T-helper 9 cell (primary cell): ENCODE measurements at places on chromosomes 3 and 15.

GRCh38 chr3:181631901-181632300 lies 79.8 kb upstream of the SOX2 start:
- no peak for DNase-seq

- DNase-seq, result no peak
These were observed 333.7 kb downstream of the CTNNB1 start for GRCh38 chr3:41532976-41533375.

- no peak for DNase-seq
These were observed 215.9 kb upstream of the PEX5L start for GRCh38 chr3:180252683-180253082.

DNA sequence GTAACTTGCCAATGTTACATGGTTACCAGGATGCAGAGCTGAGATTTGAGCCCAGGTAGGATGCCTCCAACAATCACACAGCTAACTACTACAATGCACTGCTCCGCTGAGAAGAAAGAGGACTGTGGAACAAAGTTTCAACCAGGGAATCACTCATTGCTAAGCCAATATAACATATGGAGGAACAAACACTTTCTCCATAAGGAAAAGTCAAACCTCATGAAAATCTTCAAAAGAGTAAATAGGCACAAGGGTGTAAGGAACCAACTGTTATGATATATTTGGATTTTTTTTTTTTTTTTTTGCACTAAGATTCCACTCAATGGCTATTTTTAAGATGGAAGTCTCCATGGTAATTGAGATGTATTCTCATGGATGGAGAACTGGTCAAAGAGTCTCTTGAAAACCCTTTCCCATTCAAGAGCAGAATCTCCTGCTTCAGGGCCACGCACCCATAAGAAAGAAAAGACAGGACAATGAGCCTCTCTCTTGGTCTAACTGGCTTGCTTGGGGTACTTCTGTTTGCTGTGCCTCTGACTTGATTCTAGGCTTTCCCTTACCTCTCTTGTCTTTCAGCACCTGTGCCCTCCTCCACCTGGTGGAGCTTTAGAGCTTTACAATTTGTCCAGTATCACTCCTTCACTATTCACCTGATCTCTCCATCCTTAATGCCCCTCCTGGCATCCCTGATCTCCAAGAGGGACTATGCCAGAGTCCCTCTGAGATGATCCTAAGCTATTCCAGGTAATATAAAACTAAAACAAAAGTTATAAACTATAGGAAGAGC lies 252.8 kb downstream of the NTRK3 start:
- DNase-seq, result no peak

DNA sequence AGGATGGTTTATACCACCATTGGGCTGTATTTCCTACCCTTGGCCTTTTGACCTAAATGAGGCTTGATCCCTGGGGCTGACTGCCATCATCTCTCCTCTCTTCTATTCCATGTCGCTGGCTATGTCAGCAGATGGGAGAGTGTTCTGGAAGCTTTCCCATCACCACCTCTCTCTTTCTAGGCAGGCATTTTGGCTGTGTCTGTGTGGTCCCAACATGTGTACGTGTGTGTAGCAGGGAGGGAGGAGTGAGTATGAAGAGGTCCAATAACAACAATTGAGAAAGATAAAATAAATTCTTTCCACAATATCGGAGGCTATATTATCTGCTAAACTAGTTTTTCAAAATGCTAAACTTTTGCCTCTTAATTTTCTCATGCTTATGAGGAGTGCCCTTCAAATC lies 34.1 kb downstream of the CGNL1 start:
- no peak for DNase-seq

DNA sequence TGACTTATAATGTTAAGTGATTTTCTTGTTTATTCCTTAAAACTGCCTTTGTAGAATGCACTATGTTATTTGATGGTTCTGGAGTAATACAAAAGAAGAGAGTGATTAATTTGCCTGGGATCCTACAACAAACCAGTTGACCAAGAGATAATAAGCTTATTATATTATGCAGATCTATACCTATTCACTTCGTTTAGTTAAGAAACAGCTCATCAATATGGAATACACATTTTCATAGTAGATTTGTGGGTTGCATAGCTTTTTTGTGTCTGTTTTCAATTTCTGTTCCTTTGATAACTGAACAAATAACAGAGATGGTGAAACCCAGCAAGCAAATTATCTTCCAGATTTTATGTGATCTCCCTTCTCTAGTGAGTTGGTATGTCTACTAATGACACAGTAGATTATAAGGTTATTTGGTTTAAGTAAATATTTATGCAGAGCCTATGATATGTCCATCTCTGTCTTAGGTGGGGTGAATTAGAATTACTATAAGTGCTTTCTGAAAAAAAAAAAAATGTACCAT lies 443.3 kb upstream of the TPRG1 start:
- no peak for DNase-seq

DNA sequence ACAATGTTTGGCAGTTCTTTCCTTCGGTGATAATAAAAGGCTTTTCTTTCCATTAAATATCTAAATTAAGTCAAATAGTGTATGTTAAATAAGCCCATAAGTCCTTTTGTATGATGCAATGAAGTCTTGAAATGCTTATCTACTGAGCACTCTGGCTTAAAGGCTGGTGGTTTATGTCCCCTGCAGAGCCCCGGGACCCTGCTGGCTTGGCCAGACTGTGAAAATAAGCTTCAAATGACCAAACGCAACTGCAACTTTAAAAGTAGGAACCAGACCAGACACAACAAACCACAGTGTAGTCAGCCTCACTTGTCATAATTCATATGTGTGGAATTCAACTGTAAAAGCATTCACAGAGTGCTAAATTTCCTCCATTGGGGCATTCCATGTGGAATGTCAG lies 72.5 kb downstream of the FOXP1 start:
- no peak for DNase-seq

DNA sequence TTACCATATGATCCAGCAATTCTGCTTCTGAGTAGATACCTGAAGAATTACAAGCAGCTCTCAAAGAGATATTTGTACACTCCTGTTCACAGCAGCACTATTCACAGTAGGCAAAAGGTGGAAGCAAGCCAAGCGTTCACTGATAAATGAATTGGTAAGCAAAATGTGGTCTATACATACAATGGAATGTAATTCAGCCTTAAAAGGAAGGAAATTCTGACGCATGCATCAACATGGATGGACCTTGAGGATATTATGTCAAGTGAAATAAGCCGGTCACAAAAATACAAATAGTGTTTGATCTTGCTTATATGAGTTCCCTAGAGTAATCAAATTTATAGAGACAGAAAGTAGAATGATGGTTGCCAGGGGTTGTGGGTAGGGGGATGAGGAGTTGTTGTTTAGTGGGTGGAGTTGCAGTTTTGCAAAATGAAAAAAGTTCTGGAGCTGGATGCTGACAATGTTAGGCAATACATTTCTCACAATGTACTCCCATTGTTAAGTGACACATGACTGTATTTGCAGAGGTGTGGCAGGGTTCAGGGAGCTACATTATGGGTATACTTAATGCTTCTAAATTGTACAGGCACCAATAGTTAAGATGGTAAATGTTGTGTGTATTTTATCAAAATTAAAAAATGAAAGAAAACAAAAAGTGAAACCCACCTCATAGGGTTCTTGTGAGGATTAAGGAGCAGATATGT lies 26.7 kb downstream of the SLC6A1 start:
- no peak for DNase-seq

DNA sequence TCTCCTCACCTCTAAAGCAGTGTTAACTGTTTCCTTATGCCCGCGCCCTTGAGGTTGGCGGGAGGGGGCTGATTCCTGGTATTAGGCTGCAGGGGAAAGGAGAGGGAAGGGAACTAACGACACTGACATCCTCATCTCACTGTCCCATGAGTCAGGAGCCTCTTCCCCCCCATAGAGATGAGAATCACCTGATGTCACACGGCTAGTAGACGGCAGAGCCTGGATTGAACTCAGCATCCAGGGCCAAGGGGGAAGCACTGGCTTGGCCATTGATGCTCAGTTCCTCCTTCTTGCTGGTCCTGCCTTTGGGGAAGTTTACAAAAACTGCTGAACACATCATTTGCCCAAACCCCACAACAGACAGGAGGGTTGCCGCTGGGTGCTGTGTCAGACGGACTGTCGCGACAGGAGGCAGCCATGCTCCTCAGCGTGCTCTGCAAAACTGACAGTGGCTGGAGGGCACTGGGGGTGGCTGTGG lies 38.5 kb downstream of the IDH2 start:
- DNase-seq, result no peak

DNA sequence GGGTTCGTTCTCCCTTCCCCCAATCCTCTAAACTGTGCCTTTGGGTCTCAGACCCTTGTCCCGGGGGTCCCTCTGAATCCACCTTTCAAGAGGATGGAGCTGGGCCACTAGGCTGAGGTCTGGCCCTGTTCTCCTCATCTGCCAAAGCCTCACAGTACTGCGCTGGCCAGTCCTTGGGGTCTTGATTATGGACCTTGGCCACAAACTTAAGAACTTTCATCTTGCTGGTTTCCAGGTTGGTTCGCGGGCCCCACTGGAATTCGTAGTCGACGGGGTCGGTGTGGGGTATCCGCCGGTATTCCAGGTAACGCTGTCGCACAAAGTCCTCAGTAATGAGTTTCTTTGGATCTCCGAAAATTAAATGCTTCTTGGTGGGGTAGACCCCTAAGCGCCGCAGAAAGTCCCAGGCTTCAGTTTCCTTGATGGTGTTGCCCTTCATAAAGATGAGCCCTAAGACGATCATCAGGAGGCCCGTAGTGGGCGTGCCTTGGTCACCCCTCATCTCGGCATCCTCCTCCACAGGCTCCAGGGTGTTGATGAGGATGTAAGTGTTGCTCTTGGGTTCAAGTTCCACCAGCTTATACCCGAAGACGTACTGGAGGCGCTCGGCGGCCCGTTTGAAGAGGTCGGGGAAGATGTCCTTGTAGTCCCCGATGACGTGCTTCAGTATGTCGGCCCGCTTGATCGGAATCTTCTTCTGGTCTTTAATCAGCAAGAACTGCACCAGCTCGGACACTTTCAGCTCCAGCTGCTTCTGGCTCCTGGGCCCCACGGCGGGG lies 727 bp downstream of the NSMCE3 start:
- DNase-seq, result peak; percentile 25

DNA sequence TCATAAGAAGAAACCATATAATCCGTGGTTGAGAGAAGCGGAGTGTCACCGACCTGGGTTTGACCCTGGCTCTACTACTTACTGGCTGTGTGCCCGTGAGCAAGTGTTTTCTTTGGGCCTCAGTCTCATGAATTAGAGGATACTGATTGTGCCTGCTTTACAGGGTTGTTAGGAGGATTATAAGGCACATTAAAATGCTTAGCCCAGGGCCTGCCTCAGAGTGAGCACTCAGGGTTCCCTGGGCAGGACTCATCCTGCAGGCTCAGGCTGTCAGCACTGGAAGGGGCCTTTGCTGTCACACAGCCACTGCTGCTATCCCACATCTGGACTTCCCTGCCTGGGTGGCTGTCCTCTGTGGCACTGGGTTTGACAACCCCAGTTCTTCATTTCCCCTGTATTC lies 4.7 kb downstream of the PLA2G4F start:
- no peak for DNase-seq

- DNase-seq, result peak; percentile 53
These were observed 21.4 kb downstream of the ROPN1B start for GRCh38 chr3:125990253-125990970.

- DNase-seq, result no peak
These were observed 1227.8 kb downstream of the ZPLD1 start for GRCh38 chr3:103662591-103662990.

DNA sequence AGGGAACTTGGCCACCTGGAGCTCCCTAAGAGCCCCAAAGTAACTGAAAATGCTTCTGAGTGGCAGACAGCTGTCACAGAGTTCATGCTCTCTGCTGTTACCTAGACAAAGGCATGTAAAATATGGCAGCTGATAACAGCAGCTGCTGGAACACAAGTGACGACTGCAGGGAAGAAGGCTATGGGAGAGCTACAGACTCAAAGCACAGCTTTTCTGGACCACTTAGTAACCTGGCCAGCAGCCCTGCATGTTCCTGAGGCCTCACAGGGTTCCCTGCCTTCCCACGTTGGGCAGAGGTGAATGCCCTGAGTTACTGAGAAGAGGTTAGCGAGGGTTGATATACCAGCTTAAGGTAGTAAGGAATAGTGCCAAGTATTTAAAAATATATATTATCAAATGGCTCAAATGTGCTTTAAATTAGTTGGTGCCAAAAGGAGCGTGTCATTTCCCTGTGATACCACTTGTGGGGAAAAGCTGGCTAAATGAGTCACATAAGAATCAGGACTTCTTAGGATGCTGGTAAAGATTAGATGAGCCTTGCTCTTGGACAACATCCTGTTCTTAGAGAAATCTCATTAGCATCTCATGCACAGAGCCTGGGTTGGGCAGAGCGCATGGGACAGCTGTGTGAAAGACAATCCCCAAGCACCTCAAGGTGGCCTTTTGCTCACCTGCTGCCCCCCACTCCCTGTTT lies 76.4 kb upstream of the SCN5A start:
- no peak for DNase-seq

DNA sequence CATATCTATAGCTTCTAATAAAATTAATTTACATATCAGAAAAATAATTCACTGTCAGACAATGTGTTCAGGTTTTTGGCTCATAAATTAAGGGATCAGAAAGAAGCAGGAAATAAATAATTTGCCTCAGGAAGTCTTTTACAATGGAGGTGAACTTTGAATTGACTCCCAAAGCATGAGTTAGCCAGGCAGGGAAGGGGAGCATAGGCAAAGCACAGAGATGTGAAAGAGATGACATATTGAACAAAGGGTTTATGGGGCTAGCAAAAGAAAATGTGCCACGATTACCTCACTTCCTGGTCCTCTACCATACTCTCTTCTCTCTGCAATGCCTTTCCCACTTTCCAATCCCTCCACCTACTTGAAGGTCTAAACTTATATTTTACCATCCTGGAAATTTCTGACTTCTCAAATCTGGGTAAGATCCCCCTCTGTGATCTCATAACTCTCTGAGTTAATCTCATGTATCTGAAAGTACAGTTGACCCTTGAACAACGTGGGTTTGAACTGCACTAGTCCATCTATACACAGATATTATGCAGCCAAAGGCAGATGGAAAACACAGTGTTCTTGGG lies 4.1 kb upstream of the HEXA start:
- no peak for DNase-seq

DNA sequence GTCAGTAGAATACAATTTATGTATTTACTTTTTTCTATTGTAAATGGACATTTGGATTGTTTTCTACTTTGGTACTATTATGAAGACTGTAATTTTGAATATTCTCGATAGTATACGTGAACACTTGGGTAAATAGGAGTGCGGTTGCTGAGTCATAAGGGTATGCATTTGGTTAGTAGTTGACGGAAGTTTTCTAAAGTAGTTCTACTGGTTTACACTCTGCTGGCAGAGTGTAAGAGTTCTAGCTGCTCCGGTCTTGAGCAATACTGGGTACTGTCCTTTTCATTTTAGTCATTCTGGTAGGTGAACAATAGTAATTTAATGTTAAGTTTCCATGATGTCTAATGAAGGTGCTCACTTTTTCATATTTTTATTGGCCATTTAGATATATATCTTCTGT lies 70.0 kb downstream of the MEF2A start:
- DNase-seq, result no peak
